Stimulated activated CD8-positive, alpha-beta memory T cell treated with anti-CD3 and anti-CD28 coated beads, Interleukin-4, amount 100 ng/mL, for 1 hour (primary cell): ENCODE measurements at places on chromosomes 16 and 17.

DNA sequence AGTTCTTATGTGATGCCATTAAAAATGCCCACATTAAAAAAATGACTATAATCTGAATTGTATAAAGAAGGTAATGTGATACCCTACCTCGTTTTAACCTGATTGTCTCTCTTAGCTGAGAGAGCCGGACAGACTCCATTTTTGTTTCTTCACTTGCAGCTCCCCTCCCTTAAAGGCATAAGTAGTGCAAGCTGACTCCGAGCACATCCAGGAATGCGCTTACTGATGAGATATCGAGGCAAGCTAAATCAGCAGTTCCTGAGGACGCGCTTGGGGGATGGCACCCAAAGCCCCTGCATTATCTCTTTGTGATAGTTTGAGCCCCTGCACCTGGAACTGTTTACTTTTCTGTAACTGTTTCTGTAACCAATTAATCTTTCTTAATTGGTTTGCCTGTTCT is 6.3 kb downstream of the KRT24 start:
- DNase-seq, result no peak

GRCh38 chr16:50887500-50888298 is 145.8 kb downstream of the CYLD start:
- no peak for DNase-seq

GRCh38 chr17:64095144-64095882 is 34.6 kb downstream of the ERN1 start:
- no peak for DNase-seq

DNA sequence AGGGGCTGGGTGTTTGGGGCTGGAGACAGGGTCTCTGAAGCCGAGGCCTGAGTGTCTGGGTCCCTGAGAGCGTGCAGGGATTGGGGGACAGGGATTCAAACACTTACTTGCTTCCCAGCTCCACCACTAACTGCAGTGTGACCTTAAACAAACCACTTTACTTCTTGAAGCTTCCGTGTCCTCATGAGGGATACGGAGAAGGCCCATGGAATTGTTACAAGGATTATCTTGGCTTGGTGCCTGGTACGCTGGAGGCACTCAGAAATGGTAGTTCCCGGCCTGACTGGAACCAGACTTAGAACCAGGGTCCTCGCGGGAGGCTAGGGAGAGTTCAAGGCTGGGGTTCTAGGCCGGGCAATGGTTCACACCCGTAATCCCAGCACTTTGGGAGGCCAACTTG is 2.9 kb upstream of the CXCL16 start:
- no peak for DNase-seq

GRCh38 chr16:55465077-55465896 is 13.7 kb upstream of the MMP2 start:
- DNase-seq, result peak; percentile 70

- no peak for DNase-seq
These were observed 90.7 kb downstream of the AXIN2 start for GRCh38 chr17:65470783-65471182.

GRCh38 chr16:77213542-77214106 is 14.4 kb downstream of the SYCE1L start:
- DNase-seq, result no peak

GRCh38 chr16:603933-604332 is 14.1 kb downstream of the RAB40C start:
- DNase-seq, result no peak

DNA sequence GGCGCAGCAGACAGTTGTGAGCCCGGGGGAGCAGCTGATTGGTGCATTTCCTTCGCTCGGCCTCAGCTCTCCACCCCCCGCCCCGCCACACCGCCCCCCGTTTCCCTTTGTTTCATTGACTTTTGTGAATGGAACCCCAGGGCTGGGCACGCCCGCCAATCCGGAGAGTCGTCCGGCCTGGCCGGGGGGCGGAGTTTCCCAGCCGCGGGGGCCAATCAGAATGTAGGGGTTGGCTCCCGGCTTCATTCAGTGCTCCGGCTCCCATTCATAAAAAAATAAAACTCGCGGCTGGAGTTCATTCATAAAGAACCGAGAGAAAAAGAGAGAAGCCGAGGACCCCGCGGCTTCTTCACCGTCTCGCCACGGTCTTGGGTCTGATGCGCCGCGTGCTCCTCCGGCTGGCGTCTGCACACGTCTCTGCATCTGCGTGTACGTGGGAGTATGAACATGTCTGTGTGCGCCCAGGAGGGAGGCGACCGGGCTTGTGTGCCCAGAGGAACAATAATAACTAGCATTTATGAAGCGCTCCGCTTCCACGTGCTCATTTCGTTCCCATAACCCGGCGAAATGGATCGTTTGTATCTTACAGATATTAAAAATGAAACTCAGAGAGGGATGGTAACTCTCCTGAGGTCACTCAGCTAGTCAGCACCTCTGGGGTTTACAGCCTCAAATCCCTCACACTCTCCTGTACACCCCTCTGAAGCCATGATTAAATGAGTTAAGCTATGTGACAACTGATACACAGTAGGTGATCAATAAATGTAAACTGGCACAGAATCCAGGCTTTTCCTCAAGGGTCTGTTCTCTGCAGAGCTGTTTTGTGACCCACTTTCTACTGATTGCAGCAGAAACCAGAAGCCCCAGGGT is at the start of gene ETV4:
TSS of gene ETV4 (minus strand) at position 22 of the 870 bp plus-strand sequence. CDS start 723 bp downstream, outside the sequence.
- DNase-seq, result peak; percentile 76

DNA sequence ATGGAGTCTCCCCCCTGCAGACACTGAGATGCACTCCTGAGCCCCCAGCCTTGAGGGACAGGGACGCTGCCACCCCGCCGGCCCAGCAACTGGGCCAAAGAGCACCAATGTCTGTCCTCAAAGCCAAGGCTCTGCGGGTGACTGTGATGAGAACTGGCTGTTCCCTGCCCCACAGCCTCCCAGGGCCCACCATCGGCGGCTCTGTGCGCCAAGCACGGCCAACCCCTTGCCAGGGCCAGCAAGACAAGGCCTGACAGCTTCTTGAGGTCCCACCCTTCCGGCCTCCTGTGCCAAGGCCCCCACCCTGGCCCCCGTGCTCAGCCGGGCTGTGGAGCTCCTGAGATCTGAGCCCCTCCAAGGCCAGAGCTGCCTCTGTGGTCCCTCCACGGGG is 34.2 kb upstream of the PABPN1L start:
- no peak for DNase-seq

DNA sequence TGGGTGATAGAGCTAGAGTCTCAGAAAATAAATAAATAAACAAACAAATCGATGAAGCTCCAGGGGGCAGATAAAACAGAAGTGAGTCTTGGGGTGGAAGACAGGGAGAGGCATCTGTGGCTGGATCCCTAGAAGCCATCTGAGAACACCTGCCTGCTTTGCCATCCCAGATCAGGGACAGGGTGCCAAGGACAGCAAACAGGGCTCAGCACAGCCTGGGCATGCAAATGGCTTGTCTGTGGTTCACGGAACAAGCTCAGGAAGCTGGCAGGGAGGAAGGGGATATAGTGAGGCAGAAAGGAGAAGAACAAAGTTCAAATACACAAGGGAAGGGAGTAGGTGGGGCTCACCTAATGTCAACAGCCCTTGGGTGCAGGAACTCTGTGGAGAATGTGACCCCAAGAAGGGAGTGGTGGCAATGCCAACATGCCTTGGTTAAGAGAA is 27.5 kb downstream of the TRIM25 start:
- no peak for DNase-seq

- no peak for DNase-seq
These were observed 14.2 kb upstream of the ZFHX3 start for GRCh38 chr16:73062001-73062616.

DNA sequence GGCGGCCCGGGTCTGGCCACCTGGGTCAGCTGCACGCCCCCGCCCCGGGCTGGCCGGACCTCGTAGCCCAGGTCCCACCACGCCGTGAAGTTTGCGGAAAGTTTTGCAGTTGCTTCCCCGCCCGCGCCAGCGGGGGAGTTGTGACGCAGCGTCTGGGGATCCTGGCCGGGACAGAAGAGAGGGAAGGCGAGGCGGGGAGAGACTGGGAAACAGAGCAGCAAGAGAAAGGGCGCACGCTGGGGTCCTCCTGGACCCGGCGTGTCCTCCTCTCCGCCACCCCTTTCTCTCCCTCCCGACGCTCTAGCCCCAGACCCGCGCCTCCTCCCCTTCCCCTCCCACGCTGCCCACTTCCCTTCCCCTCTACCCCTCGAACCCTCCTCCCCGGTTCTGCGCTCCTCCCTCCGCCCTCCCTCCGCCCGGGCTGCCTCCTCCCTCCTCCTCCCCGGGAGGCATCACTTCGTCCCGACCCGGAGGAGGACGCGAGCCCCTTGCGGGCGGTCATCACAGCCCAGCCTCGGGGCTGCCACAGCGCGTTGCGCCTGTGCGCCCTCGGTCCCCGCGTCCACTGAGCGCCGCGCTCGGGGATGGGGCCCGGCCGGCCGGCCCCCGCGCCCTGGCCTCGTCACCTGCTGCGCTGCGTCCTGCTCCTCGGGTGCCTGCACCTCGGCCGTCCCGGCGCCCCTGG is at the start of gene MRC2:
TSS of gene MRC2 (plus strand) at position 452 of the 685 bp plus-strand sequence. CDS start at position 585, 133 bp downstream.
- no peak for DNase-seq

DNA sequence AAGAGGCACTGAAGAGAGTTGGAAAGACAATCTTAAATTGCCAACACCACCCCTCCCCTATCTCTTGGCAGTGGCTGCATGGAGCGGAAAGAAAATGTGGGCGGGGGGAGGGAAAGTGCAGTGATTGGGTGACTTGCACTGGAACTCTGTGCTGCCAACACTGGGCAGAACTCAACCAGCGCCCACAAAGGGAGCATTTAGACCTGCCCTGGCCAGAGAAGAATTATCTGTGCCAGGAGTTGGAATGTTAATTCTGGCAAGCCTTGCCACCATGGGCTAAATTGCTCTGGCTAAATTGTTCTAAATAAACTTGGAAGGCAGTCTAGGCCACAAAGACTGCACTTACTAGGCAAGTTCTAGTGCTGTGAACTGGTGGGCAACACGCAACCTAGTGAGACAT is 6.5 kb upstream of the CCL13 start:
- DNase-seq, result no peak

GRCh38 chr17:54968988-54969332 is 395 bp downstream of the STXBP4 start:
- peak; percentile 9 for DNase-seq
